ENCODE measurements at places on chromosomes 3 and 15.
A peak's percentile ranks its signal among the peaks of the same experiment; 100 is the strongest.

GRCh38 chr3:65196663-65197062, 508.9 kb upstream of the ADAMTS9 start:
- DNase-seq = peak; percentile 28

GRCh38 chr3:15501126-15501525, 20.4 kb downstream of the COLQ start:
- DNase-seq = no peak

DNA sequence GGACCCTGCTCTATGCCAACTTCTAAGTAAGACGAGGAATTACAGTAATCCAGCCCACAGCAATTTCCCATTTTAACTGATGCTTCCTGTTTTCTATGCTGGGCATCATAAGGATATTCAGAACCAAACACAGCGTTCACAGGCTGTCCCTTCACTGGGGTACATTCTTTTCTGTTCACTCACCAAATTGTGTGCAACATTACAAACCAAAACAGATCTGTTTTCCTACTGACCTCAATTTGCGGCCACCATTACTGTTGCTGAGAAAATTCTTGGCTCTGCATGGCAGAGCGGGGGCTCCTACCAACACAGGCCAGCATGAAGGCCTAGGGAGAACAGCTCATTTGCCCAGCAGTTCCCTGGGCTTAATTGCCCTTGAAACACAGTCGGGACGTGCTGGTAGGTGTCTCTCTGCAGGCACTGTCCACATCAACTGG, 76.5 kb downstream of the MYO1E start:
- peak; percentile 97 for DNase-seq

GRCh38 chr3:15766406-15766805, 31.4 kb downstream of the ANKRD28 start:
- no peak for DNase-seq

- DNase-seq = peak; percentile 18
Observed at GRCh38 chr3:179401561-179401960, 49.7 kb downstream of the GNB4 start.

Data from fibroblast of skin of back (primary cell).